ENCODE measurements at places on chromosomes 5 and 9. TPM values are rescaled to one million over a fixed set of nuclear protein-coding genes. Genes with fewer than 3 reads are reported as not detected.

DNA sequence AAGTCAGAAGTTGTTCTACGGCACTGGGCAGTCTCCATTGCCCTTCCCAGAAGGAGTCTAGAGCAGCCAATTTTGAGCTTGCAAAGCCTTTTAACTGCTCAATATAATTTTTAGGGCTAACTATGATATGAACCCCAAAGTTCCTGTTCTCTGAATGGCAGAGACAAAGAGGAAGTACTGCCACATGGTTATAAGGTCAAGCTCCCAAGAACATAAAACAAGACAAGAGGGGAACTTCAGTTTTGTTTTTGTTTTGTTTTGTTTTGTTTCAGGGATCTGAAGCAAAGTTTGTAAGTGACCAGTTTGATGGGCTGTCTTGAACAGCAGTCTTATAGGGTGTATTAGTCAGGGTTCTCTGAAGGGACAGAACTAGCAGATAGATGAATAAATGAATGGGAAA lies 11.9 kb upstream of the SMC2 start:
- no peak for DNase-seq

The HAVCR1 gene
- not detected for total RNA-seq

GRCh38 chr5:181149806-181150733 lies 2.7 kb downstream of the OR2V2 start:
- DNase-seq = no peak

The TYRP1 gene
- not detected for total RNA-seq

- no peak for DNase-seq
These were observed 226.3 kb downstream of the SMARCA2 start for GRCh38 chr9:2241461-2241835.

The LCN12 gene
- total RNA-seq = 2.2 TPM

DNA sequence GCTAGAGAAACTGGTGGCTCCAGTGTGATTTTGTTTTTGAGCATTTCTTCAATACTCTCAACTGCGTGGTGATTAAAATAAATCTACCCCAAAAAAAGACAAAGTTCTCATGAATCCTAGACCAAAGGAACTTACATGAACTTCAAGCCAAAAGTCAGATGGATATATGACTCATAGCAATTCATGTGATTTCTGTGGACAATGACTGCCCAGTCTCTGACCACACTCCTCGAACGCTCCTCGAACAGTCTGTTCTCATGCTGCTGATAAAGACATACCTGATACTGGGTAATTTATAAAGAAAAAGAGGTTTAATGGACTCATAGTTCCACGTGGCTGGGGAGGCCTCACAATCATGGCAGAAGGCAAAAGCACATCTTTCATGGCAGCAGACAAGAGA lies 46.4 kb upstream of the CEP78 start:
- no peak for DNase-seq

DNA sequence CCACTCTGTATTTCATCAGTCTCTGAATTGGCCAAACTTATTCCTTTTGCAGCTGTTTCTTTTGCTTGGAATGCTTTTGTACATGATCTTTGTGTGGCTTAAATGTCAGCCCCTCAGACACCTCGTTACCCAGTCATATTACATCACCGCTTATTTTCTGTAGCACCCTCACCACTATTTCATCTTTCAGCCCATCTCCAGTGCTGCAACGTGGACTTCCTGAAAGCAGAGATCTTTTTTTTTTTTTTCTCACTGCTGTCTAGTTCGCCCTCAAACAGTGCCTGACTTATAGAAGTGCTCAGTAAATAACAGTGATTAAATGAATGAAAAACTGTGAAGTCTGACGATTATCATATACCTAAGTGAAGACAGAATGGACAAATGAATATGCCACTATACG lies 835 bp downstream of the SRA1 start:
- DNase-seq = peak; percentile 41

DNA sequence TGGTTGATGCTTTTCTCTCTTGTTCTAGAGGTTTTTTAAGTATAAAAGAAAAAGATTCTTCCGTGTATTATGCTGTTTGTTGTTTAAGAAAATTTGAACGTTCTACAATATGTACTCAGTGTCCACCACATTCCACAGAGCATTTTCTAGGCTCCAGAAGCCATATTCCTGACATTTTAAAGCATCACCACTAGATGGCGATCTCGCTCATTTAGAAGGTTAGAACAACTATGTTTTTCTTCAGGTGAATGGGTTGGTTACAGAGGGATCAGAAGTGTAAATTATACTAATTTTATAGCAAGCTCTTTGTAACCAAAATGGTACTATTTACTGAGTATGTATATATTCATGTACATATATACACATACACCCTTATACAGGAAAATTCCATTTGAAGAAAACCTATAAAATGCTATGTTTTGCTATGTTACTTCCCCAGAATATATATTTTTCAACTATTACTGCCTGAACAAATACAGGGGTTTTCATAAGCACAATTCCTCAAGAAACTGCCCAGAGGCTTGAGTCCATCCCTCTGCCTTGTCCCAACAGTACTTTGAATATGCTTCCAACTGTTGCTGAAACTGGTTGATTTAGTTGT lies 284.3 kb downstream of the CCDC171 start:
- DNase-seq = peak; percentile 76

The FBXL7 gene
- 7.9 TPM for total RNA-seq

The IL4 gene
- total RNA-seq = not detected

DNA sequence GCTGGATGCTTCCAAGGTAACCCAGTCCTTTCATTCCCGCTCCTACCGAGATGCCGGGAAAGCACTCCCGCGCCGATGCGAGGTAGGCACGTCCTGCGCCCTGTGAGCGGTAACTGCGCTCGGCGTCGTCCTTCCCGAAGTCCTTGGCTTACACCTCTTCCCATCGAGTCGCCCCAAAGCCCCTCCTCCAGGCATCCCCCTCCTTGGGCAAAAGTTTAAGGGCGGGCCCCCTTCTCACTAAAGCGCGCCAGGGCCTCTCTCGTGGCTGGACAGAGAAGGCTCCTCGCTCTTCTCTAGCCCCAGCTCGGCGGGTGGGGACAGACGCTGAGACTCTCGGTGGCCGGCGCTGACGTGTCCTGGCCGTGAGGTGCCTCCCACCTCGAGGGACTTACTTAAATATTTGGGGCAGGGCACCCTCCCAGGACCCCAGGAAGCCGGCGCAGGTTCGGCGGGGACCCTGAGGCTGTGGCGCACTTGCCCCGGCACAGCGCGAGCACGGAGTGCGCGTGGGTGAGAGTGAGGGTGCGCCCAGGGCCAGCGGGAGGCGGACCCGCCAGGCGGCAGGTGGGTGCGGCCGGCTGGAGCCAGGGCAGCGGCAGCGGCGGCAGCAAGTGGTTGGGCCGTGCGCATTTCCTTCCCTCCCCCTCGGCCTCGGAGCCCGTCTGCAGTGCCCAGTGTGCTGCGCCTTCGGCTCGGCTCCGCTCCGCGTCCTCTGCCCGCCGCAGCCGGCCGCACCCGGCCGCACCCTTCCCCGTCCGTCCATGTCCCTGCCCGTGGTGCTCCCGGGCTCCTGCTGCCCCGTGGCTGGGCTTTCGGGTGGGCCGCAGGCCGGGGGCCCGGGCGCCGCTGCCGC lies at the start of gene ENTREP1:
Gene ENTREP1, plus strand, starts transcription at position 667 of the 853 bp plus-strand sequence. Its CDS starts 95 bp downstream, at position 762.
- peak; percentile 83 for DNase-seq

The CFAP157 gene
- total RNA-seq = not detected

GRCh38 chr5:88555674-88556073 lies 287.0 kb upstream of the TMEM161B start:
- DNase-seq = no peak

DNA sequence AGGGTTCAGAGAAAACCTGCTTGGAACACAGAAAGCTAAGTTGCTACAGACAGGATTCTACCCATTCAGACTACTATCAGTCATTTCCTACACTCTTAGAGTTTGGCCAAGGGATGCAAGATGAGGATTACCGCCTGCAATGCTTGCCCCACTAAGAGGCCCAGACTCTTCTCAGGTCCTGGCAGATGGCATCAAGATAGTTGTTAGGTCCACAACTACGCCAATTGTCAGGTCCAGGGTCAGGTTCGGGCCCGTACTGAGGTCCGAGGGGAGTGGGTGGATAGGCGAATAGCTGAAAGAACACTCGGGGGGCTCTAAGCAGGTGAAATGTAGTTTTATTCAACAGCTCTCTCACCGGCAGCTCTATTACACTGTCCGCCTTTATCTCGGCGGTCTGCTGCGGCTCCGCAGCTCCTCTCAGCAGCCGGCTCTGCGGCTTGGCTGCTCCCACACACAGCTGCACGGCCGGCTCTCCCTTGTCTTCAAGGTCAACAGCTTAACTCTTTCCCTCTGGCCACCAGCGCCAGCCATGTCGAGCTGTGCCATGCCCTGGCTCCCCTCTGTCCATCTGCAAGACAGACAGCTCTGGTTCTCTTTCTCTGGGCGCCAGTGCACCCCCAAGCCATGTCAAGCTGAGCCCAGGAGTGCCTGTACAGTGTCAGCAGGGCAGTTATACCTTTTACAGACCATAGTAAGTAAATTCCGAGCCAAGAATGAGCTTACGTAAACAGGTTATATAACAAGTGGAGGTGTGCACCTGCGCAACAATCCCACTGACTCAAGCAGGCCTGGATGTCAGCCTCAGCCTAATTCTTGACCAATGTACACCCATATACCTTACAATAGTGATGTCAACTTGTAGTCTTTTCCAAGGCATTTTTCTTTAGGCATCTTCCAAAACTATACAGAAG lies 24.0 kb downstream of the ENC1 start:
- no peak for DNase-seq

DNA sequence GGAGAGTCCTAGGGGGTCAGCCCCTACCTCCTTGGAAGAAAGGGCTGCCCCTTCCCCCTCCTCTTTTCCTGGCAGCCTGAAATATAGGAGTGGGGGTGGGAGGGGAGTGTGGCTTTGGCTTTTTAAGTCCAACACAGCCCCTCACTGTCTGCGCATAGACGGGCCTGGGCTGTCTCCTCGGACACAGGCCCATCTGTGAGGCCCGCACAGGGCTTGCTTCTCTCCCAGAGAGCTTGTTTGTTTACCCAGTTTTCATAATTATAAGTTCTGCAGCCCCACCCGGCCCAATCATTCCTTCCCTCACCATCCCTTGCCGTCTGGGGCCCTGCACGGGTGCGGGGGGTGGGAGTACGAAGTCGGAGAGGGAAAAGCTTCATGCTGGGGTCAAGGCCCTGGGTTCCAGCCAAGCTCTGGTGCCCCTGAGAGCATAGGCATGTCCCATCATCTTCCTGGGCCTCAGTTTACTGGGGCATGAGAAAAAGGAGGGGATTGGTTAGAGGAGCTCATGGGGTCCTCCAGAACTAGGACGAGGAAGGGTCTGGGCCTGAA lies 54.0 kb upstream of the STXBP1 start:
- DNase-seq = no peak

GRCh38 chr9:98172604-98173003 lies 19.8 kb downstream of the CORO2A start:
- DNase-seq = peak; percentile 61

- no peak for DNase-seq
These were observed 26.1 kb downstream of the NR5A1 start for GRCh38 chr9:124481115-124481514.

GRCh38 chr5:135997673-135998335 lies 31.0 kb upstream of the TGFBI start:
- no peak for DNase-seq

DNA sequence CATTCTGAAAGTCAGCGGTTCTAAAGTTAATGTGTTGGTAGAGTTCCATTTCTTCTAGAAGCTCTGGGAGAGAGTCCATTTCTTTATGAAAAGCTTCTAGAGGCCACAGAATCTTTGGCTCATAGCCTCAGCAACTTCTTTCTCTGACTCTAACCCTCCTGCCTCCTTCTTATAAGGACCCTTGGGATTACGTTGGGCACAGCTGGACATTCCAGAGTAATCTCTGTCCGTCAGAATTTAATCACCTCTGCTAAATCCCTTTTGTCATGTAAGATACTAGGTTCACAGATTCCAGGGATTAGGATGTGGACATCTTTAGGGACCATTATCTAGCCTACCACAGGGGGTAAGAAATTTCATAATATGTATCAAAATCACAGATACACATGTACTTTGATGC lies 22.6 kb upstream of the ANKDD1B start:
- DNase-seq = no peak

DNA sequence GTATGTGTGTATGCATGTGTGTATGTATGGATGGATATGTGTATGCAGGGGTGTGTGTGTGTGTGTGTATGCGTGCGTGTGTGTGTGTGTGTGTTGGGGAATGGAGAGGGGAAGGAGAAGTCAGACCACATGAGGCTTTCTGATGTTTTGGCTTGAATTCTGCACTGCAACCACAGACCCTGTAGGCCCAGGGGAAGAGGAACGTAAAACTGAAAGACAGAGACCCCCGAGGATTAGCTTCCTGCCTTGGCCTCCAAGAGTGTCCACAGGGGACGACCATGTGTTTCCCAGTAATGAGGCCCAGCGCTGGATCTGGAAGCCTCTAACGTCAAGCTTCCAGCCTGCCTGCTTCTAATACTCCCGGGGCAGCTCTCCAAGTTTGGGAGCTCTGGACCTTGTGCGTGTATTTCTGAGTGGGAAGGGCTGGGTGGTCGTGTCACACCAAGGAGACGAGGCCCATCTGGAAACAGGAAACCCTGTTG lies 5.8 kb downstream of the DCANP1 start:
- no peak for DNase-seq

DNA sequence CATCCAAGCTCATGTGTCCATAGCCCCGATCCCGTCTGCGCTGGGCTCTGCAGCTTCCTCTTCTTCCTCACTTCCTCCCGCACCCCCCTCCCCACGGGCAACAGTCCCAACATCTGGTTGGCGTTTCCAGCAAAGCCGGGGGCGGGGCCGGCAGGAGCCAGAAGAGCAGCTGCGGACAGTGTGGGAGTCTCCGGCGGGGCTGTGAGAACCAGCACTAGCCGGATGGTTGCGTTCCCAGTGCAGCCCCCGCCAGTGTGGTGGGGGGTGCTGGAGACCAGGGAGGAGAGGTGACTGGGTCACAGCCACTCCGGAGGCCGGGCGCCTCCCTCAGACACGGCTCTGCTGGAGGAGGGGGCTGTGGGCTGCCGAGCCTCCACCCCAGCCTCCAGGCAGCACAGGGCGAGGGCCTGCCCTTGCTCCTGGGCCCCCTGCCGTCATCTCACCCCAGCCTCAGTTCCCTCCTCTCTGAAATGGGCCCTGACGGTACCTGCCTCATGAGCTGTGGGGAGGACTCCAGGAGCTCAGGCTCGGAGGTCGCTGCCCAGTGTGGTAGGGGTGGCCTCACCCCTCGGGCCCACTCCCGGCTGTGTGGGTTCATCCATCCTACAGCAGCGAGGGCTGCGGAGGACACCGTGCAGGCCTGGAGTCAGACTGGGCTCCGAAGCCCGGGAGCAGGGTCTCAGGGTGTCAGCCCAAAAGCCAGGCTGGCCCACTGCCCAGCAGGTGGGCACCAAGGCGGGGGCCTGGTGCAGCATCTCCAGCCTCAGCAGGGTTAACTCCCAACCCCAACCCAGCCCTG lies 41.5 kb upstream of the NOTCH1 start:
- peak; percentile 31 for DNase-seq

The SOHLH1 gene
- not detected for total RNA-seq

- no peak for DNase-seq
These were observed 47.4 kb downstream of the PRKACG start for GRCh38 chr9:68966496-68966944.

GRCh38 chr5:40689438-40689837 lies 9.7 kb downstream of the PTGER4 start:
- peak; percentile 65 for DNase-seq

- no peak for DNase-seq
These were observed 76.5 kb downstream of the KCTD16 start for GRCh38 chr5:144247131-144247530.

GRCh38 chr5:72464071-72464470 lies 43.1 kb downstream of the ZNF366 start:
- DNase-seq = no peak

Measured in stomach (tissue), 19 donors.